ENCODE measurements at places on chromosomes 1 and 21. TPM values are rescaled to one million over a fixed set of nuclear protein-coding genes. Genes with fewer than 3 reads are reported as not detected.

DNA sequence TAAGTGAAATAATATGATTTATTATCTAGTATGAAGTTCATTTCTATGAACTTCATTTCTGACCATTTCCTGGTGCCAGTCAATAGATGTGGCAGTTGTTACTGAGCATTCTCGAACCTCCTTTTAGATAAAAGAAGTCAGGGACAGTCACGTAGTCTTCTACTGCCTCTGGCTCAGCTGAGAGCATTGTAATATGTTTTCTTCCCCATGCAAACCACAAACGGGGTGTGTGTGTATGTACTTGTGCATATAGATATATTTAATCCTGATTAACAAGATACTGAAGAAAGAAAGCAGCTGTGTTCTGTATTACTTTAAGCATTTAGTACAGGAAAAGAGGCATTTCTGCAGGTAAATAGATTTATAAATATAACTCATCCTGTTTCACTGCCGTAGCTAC is 21.6 kb downstream of the ZNF684 start:
- DNase-seq: no peak
- H3K36me3 ChIP-seq: no peaks in the 10 kb centered on the region

GRCh38 chr1:95380909-95381308 is 146.9 kb downstream of the RWDD3 start:
- no peaks in the 10 kb centered on the region for H3K4me1 ChIP-seq
- no peak overlapping the region for H3K4me3 ChIP-seq
- no peaks in the 10 kb centered on the region for H3K27me3 ChIP-seq

DNA sequence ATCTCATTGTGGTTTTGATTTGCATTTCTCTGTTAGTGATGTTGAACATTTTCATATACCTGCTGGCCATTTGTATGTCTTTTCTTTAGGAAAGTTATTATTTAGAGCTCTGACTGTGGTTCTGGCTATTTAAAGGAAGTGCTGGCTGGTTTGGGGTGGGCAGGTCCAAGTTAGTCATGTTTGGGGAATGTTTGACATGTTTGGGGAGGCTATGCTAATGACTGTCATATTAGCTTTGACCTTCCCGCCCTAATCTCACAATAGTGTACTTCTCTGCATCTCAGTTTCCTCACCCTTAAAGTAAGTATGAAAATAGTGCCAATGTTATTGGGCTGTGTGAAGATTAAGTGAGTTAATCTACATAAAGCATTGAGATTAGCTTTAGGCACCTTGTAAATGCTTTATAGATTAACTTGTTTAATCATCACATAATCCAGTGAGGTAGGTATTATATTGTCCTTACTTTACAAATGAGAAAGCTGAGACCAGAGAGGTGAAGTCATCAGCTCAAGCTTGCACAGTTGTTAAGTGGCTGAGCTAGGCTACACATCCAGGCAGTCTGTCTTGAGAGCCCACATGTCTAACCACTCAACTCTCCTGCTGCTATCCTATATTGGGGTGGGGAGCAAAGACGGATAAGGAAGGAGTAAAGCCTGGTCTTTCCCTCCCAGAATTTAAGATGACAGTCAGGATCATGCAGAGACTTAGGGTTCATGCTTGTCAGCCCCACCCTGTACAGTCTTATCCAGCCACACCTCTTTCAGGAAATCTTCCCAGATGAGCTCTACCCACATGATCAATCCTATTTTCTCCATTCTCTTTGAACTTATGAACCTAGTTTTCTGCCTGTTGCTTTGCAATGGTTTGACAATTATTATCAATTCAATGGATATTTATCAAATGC is 22.8 kb upstream of the CRNN start:
- H3K4me3 ChIP-seq: no peak overlapping the region
- H3K4me1 ChIP-seq: no peaks in the 10 kb centered on the region
- H3K27ac ChIP-seq: no peak overlapping the region

- no peaks in the 10 kb centered on the region for H3K27me3 ChIP-seq
- H3K4me3 ChIP-seq: no peak overlapping the region
- H3K27ac ChIP-seq: no peak overlapping the region
- H3K36me3 ChIP-seq: no peaks in the 10 kb centered on the region
Observed at GRCh38 chr1:44144962-44145756, 3.7 kb upstream of the KLF18 start.

GRCh38 chr1:246921481-246921880 is 10.3 kb downstream of the AHCTF1 start:
- no peaks in the 10 kb centered on the region for H3K36me3 ChIP-seq
- no peak overlapping the region for H3K4me3 ChIP-seq
- H3K4me1 ChIP-seq: peaks cover 10% of the 10 kb centered on the region
- no peaks in the 10 kb centered on the region for H3K27me3 ChIP-seq

DNA sequence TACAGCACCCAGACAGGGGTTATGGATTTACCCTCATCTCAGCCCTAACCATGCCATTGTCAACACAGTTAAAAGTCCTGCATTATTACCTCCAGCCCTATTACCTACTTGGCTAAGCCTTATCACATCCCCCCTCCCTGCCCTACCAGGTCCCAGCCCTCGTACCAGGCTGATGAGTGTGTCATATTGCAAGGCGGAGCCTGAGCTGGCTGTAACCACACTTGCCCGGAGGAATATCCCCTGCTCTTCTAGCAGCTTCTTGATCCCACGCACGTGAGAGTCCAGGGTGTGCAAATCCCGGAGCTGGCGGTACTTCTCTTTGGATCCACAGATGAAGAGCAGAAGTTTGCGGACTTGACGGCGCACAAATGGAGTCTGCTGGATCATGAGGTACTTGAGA is 87.4 kb downstream of the UBR4 start:
- no peaks in the 10 kb centered on the region for H3K4me1 ChIP-seq
- H3K4me3 ChIP-seq: no peak overlapping the region
- no peak for DNase-seq
- no peaks in the 10 kb centered on the region for H3K27me3 ChIP-seq
- H3K36me3 ChIP-seq: no peaks in the 10 kb centered on the region

DNA sequence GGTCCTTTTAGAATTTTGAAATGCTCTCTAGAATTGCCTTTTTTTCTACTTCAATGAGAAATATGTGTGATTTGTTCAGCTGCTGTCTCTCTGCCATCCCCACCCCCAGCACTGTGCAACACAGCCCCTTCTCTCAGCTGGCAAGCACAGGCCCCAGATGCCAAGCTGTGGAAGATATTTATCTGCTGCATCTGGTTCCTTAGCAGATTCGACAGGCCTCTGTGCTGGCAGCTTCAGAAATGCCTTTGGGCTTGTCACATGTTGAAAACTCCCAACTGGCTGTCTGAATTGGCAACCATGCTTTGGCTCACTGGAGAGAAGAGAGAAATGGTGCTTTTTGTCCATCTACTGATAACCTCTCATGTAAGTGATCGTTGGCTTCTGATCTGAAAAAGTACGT is 206.7 kb upstream of the C1orf87 start:
- H3K4me3 ChIP-seq: no peak overlapping the region
- no peak for DNase-seq
- no peaks in the 10 kb centered on the region for H3K4me1 ChIP-seq
- H3K27me3 ChIP-seq: no peaks in the 10 kb centered on the region
- no peak overlapping the region for H3K27ac ChIP-seq

DNA sequence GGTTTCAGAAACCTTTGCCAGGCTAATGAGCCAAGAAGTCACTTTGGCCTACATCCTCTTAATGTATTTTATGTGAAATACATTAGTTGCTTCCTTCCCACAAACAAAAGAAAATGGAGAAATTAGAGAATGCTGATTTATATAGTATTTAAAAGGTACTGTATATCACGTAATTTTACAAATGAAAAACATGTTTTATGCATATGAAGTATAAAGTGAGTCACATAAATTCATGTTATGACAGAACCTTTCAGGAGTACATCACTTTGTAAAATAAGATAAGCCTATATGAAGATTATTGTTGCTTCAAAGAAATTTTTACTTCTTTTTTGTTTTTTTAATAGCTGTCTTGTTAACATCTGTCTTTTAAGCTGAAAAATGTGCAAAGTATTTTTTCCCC is 4.6 kb downstream of the DR1 start:
- H3K4me3 ChIP-seq: no peak overlapping the region
- no peaks in the 10 kb centered on the region for H3K27me3 ChIP-seq
- peaks cover 1% of the 10 kb centered on the region for H3K4me1 ChIP-seq
- H3K36me3 ChIP-seq: no peaks in the 10 kb centered on the region
- DNase-seq: no peak
- no peak overlapping the region for H3K27ac ChIP-seq

- peak; percentile 26 for DNase-seq
- H3K4me3 ChIP-seq: no peak overlapping the region
- H3K27me3 ChIP-seq: no peaks in the 10 kb centered on the region
- H3K27ac ChIP-seq: no peak overlapping the region
- no peaks in the 10 kb centered on the region for H3K36me3 ChIP-seq
Observed at GRCh38 chr1:55579332-55580001, 364.3 kb upstream of the USP24 start.

DNA sequence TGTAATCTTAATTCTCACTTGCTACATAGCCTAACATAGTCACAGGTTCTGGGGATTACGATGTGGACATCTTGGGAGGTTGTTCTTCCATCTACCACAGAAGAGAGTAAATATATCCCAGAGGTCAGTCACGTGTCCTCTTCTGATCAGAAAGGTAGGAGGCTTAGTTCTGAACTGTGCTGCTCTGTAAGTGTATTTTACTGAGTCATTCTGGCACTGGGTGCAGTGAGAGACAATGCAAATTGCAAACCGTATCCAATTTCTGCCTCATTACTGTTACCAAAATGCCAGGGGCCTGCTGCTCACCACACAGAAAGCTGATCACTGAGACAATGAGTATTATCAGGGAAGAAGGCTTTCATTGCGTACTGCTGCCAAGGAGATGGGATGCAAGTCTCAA is 104.0 kb downstream of the GABPA start:
- no peaks in the 10 kb centered on the region for H3K36me3 ChIP-seq
- no peak overlapping the region for H3K27ac ChIP-seq
- H3K4me3 ChIP-seq: no peak overlapping the region
- no peaks in the 10 kb centered on the region for H3K27me3 ChIP-seq
- no peak for DNase-seq

DNA sequence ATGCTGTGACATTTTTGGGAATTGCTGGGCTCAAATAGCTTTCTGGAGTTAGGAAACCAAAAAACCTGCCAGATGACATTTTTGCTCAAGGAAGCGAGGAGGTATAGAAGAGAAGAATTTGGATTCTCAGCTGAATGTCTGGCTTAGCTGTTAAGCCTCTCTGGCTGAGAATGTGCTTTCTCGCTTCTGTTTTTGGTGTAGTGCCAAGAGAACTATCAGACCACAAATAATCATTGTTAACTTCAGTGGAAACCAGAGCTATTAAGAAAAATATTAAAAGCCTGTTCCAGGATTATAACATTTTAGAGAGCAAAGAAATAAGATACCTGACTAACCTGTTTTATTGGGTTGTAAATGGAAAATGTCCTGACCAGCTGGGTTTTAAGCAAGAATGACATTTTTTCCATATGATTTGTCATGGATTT is 39.5 kb upstream of the DIPK1A start:
- H3K27me3 ChIP-seq: no peaks in the 10 kb centered on the region
- H3K4me3 ChIP-seq: no peak overlapping the region
- no peak for DNase-seq
- H3K4me1 ChIP-seq: peaks cover 2% of the 10 kb centered on the region
- no peaks in the 10 kb centered on the region for H3K36me3 ChIP-seq

DNA sequence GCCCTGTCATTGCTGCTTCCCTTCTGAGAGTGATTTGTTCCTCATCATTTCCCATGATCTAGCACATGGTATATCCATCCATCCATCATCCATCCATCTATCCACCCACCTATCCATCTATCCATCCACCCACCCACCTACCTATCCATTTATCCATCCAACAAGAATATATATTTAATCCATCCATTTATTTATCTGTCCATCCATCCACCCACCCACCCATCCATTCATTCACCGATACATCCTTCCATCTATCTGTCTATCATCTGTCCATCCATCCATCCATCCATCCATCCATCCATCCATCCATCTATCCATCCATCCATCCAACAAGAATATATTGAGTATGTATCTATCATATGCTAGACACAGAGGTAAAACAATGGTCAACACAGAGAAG is 100.0 kb upstream of the ACTL8 start:
- H3K36me3 ChIP-seq: no peaks in the 10 kb centered on the region
- DNase-seq: no peak
- no peak overlapping the region for H3K27ac ChIP-seq
- H3K27me3 ChIP-seq: no peaks in the 10 kb centered on the region

DNA sequence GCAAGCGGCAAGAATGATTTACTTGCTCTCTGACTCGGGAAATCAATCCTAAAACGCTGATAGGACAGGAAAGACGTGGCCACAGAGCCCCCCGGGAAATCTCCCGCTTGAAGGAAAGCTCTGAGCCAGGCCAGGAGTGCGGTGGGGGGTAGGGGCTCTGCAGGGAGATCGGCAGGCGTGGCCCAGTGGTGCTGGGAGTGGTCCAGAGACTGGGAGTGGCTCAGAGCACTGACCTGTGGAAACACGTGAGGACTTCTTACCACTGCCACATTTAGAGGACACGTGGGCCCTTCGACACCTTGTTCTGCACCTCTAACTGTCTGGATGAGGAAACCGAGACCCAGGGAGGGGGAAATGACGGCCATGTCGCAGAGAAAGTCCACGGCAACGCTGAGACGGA is 130.0 kb upstream of the KLHDC7A start:
- no peaks in the 10 kb centered on the region for H3K4me1 ChIP-seq
- no peak for DNase-seq
- no peak overlapping the region for H3K4me3 ChIP-seq
- H3K27ac ChIP-seq: no peak overlapping the region
- no peaks in the 10 kb centered on the region for H3K27me3 ChIP-seq

- no peaks in the 10 kb centered on the region for H3K27me3 ChIP-seq
- no peak for DNase-seq
- H3K27ac ChIP-seq: no peak overlapping the region
- H3K4me1 ChIP-seq: peaks cover 4% of the 10 kb centered on the region
- H3K36me3 ChIP-seq: no peaks in the 10 kb centered on the region
- peak overlapping the region; percentile 8 for H3K4me3 ChIP-seq
Observed at GRCh38 chr1:44616991-44617702, 57.1 kb downstream of the TMEM53 start.

DNA sequence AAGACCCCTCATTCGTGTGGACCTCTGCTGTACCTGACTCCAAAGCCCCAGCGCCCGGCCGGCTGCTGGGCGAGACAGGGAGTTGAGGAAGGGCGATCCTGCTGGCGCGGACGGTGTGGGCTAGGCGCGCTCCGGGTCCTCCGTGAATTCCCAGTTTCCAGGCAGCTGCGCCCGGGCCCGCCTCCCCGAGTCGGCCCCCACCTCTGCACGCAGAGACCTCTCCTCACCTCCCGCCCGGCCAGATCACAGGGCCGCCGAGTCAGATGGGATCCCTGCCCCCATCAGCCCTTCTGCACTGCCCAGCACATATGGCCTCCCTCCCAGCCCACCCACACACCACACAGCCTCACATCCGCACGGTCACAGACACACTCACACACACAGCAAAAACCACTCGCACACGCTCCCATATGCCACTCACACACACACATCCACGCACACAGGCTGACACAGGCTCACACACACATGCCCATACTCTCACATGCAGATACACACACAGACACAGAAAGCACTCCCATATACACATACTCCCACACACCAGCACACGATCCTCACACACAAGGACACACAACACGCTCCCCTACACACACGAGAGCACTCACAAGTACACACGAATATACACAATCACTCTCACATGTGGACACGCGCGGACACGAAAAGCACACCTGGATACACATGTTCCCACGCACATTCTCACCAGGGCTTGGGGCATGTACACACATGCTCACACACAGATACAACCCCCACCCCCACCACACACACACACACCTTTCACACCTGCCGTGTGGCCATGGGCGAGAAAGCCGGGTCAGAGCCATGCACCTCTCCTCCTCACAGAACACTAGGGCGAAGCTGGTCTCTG is 7.2 kb upstream of the GUCA2B start:
- no peaks in the 10 kb centered on the region for H3K36me3 ChIP-seq
- H3K4me3 ChIP-seq: no peak overlapping the region
- no peaks in the 10 kb centered on the region for H3K4me1 ChIP-seq
- DNase-seq: no peak
- H3K27me3 ChIP-seq: no peaks in the 10 kb centered on the region
- H3K27ac ChIP-seq: no peak overlapping the region

The CD1C gene
- not detected for total RNA-seq

The CLIC6 gene
- total RNA-seq: 12.2 TPM

The PRR9 gene
- 1.3 TPM for total RNA-seq

Measured in ovary (tissue), 10 donors.